ENCODE measurements at places on chromosomes 16 and 17. TPM values are rescaled to one million over a fixed set of nuclear protein-coding genes. Genes with fewer than 3 reads are reported as not detected.

GRCh38 chr16:57476546-57477410 lies 9.5 kb downstream of the DOK4 start:
- peak; percentile 46 for DNase-seq

CLEC3A gene
- not detected for total RNA-seq

KRTAP3-2 gene
- not detected for total RNA-seq

- no peak for DNase-seq
These were observed 84.3 kb downstream of the CYTH1 start for GRCh38 chr17:78697554-78698343.

DNA sequence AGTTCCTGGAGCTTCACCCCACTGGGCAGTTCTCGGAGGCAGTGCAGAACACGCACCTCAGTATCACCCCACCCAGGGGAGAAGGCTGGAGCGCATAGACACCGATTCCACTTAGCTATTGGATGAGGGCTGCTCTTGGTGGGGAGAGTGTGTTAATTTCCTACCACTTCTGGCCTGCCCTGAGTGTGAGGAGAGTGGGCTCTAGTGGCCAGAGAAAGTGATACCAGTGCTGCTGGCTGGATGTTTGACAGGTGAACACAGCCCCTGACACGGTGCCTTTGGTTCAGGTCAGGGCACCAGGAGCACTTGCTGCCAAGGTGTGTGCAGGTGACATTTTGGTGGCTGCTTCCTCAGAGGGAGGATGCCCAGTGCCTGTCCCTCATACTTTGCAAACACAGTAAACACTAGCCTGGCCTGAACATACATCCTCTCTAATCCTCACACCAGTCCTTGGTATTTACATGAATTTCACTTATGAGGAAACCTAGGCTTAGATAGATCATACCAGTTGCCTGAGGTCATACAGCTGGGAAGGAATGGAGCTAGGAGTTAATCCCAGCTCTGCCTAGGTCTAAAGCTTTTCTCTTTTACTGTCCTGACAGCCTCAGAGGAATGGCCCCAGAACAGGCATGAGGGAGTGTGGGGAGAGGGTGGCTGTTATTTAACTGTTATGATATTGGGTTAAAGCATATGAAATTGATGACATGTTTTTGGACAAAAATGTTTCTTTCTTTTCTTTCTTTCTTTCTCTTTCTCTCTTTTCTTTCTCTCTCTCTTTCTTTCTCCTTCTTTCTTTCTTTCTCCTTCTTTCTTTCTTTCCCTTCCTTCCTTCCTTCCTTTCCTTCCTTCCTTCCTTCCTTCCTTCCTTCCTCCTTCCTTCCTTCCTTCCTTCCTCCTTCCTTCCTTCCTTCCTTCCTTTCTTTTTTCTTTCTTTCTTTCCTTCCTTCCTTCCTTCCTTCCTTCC lies 21.0 kb upstream of the ITGAX start:
- DNase-seq = no peak

GRCh38 chr16:68416057-68417046 lies 32.0 kb downstream of the SMPD3 start:
- peak; percentile 69 for DNase-seq

KRT15 gene
- not detected for total RNA-seq

GRCh38 chr17:18990331-18990730 lies 14.2 kb downstream of the FAM83G start:
- no peak for DNase-seq

GRCh38 chr17:51279183-51279582 lies 18.8 kb downstream of the UTP18 start:
- DNase-seq = no peak

NXPH3 gene
- total RNA-seq = 4.4 TPM

AOC3 gene
- 12.9 TPM for total RNA-seq

DNA sequence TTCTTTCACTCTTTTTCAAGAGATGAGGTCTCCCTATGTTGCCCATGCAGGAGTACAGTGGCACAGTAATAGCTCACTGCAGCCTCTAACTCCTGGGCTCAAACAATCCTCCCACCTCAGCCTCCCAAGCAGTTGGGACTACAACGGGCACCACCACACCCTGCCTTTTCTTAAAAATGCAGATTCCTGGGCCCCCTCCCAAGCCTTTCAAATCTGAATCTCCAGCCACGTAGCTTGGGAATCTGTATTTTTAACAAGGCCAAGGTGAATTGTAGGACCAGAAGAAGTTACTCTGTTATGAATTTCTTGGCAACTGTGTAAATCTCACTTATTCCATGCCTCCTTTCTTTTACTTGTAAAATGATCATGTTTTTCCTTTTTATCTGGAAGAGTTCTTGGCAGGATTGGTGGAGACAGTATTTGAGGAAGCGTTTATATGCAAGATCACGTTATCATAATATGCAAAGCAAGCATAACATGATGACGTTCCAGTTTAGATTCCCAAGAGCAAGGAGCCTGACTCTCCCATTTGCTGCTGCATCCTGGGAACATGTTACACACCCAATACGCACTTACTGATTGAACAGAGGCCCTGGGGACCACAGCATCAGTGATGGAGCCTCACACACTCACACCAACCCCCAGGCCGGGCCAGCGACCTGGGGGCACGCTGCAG lies 44.5 kb downstream of the LITAF start:
- DNase-seq = no peak

GRCh38 chr17:17811381-17812210 lies 25.2 kb downstream of the SREBF1 start:
- DNase-seq = no peak

GRCh38 chr17:66840061-66840460 lies 5.1 kb downstream of the CACNG5 start:
- DNase-seq = peak; percentile 33

GRCh38 chr17:39818358-39819000 lies 45.6 kb downstream of the IKZF3 start:
- no peak for DNase-seq

DNA sequence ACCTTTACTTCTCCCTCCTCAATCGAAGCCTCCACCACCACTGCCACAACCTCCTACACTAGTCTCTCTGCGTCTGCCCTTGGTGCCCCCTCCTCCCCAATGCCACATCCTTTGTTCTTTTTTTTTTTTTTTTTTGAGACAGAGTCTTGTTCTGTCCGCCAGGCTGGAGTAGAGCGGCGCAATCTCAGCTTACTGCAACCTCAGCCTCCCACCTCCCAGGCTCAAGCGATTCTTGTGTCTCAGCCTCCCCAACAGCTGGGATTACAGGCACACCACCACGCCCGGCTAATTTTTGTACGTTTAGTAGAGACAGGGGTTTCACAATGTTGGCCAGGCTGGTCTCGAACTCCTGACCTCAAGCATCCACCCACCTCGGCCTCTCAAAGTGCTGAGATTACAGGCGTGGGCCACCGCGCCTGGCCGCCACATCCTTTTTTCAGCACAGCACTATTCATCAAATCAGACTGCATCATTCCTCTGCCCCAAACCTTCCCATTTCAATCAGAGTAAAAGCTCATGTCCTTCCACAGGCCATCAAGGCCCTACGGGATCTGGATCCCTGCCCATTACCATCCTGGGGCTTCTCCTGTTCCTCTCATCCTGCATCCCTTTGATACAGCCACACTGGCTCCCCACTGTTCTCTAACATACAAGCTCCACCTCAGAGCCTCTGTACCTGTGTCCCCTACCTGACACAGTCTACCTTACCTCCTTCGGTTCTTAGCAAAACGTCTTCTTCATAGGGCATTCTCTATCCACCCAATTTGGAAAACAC lies 2.0 kb downstream of the KLHL11 start:
- no peak for DNase-seq

- no peak for DNase-seq
These were observed 471 bp downstream of the PARD6A start for GRCh38 chr16:67661101-67661761.

IL17C gene
- total RNA-seq = not detected

Measured in cardiac septum (tissue), 1 donor.